Esophagus muscularis mucosa (tissue), 4 donors: ENCODE measurements at places on chromosomes 12 and 14. TPM values are rescaled to one million over a fixed set of nuclear protein-coding genes. Genes with fewer than 3 reads are reported as not detected.
A peak's percentile ranks its signal among the peaks of the same experiment; 100 is the strongest.

DNA sequence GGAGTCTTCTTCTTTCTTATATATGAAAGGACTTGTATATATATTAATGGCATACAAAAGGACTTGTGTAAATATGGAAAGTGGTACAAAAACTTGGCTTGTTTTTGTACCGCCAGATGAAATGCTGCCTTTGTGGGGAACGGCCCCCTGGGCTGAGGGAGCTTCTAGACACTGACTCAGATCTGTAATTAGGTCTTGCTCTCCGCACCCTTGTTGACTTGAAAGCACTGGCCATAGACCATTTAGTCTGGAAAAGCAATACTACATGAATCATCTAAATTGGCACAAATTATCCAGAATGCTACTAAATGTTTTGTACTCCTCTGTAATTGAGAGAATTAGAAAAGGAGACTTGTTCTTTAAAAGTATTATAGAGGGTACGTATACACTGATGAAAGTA lies 399.9 kb upstream of the RGS6 start:
- DNase-seq = no peak
- no peaks in the 10 kb centered on the region for H3K27me3 ChIP-seq
- H3K36me3 ChIP-seq = no peaks in the 10 kb centered on the region
- no peak overlapping the region for H3K4me3 ChIP-seq

BDKRB2 gene
- total RNA-seq = 16.1 TPM

DNA sequence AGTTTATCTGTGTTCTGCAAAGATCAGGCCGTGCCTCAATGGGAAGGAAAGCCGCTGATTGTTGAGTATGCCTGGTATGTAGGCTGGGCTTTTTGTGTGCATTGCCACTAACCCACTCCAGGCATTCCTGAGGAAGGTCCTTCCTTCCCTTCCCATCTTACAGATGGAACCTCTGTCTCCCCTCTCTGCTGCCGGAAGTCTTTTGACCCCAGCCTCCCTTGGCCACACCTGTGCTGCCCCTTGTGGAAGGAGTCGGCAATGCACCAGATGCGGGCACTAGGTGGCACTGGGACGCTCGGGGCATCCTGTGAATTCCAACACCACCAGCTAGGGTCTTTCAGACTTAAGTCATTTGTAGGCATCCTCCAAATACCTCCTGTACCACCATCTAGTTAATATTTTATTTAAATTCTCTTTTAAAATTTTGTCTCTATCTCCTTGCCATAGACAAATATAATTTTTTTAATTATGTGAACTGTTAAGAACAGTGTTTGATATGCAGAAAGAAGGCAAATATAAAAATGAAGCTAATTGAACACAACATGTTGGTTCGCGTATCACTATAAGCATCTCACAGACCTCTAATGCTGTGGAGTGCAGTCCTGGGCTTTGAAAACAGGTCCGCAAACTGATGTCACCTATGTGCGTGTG lies 99.6 kb downstream of the RIN3 start:
- no peaks in the 10 kb centered on the region for H3K4me1 ChIP-seq
- H3K36me3 ChIP-seq = no peaks in the 10 kb centered on the region
- H3K4me3 ChIP-seq = no peak overlapping the region
- no peaks in the 10 kb centered on the region for H3K27me3 ChIP-seq

- DNase-seq = no peak
- H3K4me3 ChIP-seq = no peak overlapping the region
- no peak overlapping the region for H3K27ac ChIP-seq
- H3K36me3 ChIP-seq = no peaks in the 10 kb centered on the region
- no peaks in the 10 kb centered on the region for H3K27me3 ChIP-seq
These were observed 20.3 kb upstream of the FAIM2 start for GRCh38 chr12:49923880-49924556.

GRCh38 chr12:31220061-31220460 lies 105.9 kb downstream of the SINHCAF start:
- H3K4me1 ChIP-seq = no peaks in the 10 kb centered on the region
- H3K36me3 ChIP-seq = no peaks in the 10 kb centered on the region
- H3K27ac ChIP-seq = no peak overlapping the region
- H3K27me3 ChIP-seq = no peaks in the 10 kb centered on the region
- H3K4me3 ChIP-seq = no peak overlapping the region

TSHR gene
- total RNA-seq = 0.17 TPM

CYP27B1 gene
- total RNA-seq = not detected

GRCh38 chr14:69519204-69520100 lies 34.9 kb downstream of the PLEKHD1 start:
- H3K4me1 ChIP-seq = no peaks in the 10 kb centered on the region
- H3K27me3 ChIP-seq = no peaks in the 10 kb centered on the region

DNA sequence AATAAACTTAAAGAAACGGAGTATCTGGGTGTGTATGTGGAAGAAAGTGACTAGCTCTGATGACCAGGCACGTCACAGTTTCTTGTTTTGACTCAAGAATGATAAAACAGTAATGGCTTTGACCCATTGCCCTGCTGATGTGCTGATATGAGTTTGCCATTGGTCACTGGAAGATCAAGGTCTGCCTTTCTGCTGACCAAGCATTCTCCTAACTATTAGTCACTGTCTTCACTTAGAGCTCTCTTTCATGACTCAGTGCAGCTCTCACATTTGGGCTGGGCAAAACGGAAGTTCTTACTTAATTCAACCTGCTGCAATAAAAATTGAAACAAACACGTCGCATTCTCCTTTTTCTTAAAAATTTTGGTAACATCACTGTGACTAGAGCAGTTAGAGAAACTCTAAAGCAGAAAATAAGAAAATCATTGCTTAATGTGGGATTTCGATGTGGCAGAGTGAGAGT lies 366.7 kb downstream of the BTG1 start:
- no peak for DNase-seq
- no peak overlapping the region for H3K4me3 ChIP-seq
- no peaks in the 10 kb centered on the region for H3K36me3 ChIP-seq
- H3K27me3 ChIP-seq = no peaks in the 10 kb centered on the region
- H3K4me1 ChIP-seq = peaks cover 18% of the 10 kb centered on the region
- H3K27ac ChIP-seq = no peak overlapping the region

DNA sequence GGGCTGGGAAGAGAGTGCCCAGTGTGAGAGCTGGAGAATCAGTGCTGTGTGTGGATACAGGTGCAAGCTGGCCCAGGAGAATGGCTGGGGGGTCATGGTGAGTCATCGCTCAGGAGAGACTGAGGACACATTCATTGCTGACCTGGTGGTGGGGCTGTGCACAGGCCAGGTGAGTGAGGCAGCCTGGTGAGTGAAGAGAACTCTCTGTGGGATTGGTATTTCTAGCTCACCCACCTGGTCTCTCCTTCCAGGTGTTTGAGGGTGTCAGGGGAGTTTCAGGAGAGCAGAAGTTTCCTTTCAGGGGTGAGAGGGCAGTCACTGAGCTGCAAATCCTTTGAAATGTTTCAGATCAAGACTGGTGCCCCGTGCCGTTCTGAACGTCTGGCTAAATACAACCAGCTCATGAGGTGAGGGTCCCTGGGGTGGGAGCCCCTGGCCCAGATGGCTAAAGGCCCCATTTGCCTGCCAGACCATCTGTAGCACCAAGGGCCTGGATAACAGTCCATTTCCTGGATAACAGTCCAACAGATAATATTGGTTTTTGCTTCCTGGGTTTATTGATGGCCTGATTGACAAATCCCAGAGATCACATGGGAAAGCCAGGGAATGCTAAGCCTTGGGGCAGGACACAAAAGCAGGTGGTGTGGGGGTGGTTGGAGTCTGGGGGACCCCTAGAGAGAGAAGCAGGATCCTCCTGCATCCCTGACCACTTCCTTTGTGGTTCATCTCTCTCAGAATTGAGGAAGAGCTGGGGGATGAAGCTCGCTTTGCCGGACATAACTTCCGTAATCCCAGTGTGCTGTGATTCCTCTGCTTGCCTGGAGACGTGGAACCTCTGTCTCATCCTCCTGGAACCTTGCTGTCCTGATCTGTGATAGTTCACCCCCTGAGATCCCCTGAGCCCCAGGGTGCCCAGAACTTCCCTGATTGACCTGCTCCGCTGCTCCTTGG lies 5.5 kb upstream of the ATN1 start:
- peaks cover 34% of the 10 kb centered on the region for H3K4me1 ChIP-seq
- H3K27ac ChIP-seq = no peak overlapping the region
- no peak overlapping the region for H3K4me3 ChIP-seq
- no peaks in the 10 kb centered on the region for H3K27me3 ChIP-seq
- peaks cover 57% of the 10 kb centered on the region for H3K36me3 ChIP-seq
- no peak for DNase-seq

DNA sequence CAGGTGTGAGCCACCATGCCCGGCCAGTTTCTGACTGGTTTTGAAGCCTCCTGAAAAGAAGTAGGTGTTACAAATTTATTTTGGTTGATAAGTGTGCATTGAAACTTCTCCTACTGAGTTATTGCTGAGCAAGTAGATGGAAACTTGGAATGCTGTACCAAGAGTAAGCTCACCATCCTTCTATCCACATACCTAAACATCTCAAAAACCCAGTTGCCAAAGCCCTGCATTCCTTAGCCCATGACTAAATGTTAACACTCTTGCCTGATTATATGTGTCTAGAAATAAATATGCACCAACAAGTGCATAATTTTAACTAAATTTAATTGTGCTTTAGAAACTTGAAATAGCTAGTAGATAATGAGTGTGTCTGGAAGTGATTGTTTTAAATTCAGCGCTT lies 357.8 kb downstream of the DUSP6 start:
- H3K27me3 ChIP-seq = no peaks in the 10 kb centered on the region
- H3K4me3 ChIP-seq = no peak overlapping the region
- no peak overlapping the region for H3K27ac ChIP-seq
- DNase-seq = no peak

LUM gene
- total RNA-seq = 36.6 TPM

FOXN4 gene
- not detected for total RNA-seq

DNA sequence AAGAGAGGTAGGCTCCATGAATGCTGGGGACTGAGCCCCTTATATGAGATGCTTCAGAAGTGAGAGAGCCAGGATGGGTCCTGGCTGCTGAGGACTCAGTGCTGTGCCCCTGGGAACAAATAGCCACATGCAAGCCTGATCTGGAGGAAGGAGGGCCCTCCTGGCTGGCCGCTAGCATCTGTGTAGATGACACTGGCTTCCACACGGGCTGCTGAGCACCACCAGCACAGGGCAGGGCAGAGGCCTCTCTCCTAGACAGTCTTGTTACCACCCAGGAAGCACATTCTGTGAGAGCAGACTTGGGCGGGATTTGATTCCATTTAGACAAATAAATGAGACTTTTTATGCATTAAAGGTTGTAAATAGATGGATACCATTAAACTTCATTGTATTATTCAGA lies 48.0 kb downstream of the ZNF664 start:
- no peaks in the 10 kb centered on the region for H3K27me3 ChIP-seq
- no peak overlapping the region for H3K27ac ChIP-seq
- H3K4me1 ChIP-seq = peaks cover 4% of the 10 kb centered on the region
- no peak overlapping the region for H3K4me3 ChIP-seq

- H3K27ac ChIP-seq = no peak overlapping the region
- H3K36me3 ChIP-seq = peaks cover 9% of the 10 kb centered on the region
- DNase-seq = no peak
- peaks cover 37% of the 10 kb centered on the region for H3K4me1 ChIP-seq
These were observed 82.6 kb downstream of the EML1 start for GRCh38 chr14:99875836-99876235.

LMNTD1 gene
- total RNA-seq = not detected

GRCh38 chr12:112096070-112096469 lies 12.5 kb downstream of the NAA25 start:
- H3K4me1 ChIP-seq = peaks cover 19% of the 10 kb centered on the region
- no peaks in the 10 kb centered on the region for H3K27me3 ChIP-seq

ADIPOR2 gene
- 36.7 TPM for total RNA-seq

GRCh38 chr14:95444132-95445129 lies 72.0 kb downstream of the SYNE3 start:
- no peaks in the 10 kb centered on the region for H3K27me3 ChIP-seq
- peaks cover 55% of the 10 kb centered on the region for H3K36me3 ChIP-seq
- H3K4me3 ChIP-seq = no peak overlapping the region
- H3K27ac ChIP-seq = no peak overlapping the region

DNA sequence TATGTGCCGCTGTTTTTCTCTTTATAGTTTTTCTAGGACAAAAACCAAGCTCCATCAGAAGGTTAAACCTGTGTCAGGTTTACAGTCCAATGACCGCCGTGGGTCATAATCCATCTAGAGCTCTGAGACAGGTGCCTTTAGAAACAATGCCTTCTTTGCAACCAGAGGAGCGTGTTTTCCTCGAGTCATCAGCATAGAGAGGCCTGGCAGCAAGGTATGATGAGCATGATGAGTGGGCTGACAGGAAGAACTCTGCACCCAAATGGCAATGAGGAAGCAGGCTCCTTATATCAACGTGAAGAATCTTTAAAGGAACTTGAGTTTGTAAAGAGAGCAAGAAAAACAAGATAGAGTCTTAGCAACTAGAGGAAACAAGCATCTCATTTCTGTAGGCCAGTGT lies 60.5 kb upstream of the NUDT4 start:
- H3K4me1 ChIP-seq = peaks cover 8% of the 10 kb centered on the region
- no peak overlapping the region for H3K4me3 ChIP-seq
- no peaks in the 10 kb centered on the region for H3K36me3 ChIP-seq
- no peaks in the 10 kb centered on the region for H3K27me3 ChIP-seq
- no peak for DNase-seq

- peaks cover 95% of the 10 kb centered on the region for H3K4me1 ChIP-seq
- peak overlapping the region; percentile 98 for H3K27ac ChIP-seq
- DNase-seq = no peak
- no peak overlapping the region for H3K4me3 ChIP-seq
- peaks cover 69% of the 10 kb centered on the region for H3K36me3 ChIP-seq
- H3K27me3 ChIP-seq = no peaks in the 10 kb centered on the region
These were observed 103.1 kb downstream of the RFLNA start for GRCh38 chr12:124397807-124398577.

DNA sequence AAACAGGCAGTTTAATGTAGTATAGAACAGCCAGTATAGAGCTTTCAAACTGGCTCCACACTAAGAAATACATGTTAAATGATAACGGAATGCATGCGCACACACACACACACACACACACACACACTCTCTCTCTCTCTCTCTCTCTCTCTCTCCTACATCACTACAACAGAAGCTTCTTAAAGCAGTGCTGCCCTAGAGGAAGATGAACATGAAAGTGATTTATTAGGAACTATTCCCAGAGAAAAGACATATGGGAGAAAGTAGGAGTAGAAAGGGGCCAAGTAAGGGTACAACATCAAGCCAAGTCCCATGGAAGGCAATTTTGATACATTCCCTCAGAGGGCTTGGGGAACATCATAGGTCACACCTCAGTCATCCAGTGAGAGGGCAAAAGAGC lies 16.4 kb upstream of the DHRS4 start:
- peaks cover 13% of the 10 kb centered on the region for H3K36me3 ChIP-seq
- H3K4me1 ChIP-seq = no peaks in the 10 kb centered on the region

DNA sequence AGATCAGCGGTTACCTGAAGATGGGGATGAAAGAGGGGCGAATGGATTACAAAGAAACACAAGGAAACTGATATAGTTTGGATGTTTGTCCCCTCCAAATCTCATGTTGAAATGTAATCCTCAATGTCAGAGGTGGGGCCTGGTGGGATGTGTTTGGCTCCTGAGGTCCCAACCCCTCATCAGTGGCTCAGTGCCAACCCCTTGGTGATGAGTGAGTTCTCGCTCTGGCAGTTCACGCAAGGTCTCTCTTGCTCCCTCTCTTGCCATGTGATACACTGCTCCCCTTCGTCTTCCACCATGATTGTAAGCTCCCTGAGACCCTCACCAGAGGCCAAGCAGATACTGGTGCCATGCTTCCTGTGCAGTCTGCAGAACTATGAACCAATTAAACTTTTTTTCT lies 28.0 kb downstream of the ITGA7 start:
- H3K4me1 ChIP-seq = peaks cover 15% of the 10 kb centered on the region
- H3K27me3 ChIP-seq = no peaks in the 10 kb centered on the region
- no peak overlapping the region for H3K4me3 ChIP-seq
- no peak overlapping the region for H3K27ac ChIP-seq
- no peak for DNase-seq

SELPLG gene
- 7.2 TPM for total RNA-seq
